Mucosa of descending colon (tissue), 3 donors: ENCODE measurements at places on chromosomes 3 and 15.

DNA sequence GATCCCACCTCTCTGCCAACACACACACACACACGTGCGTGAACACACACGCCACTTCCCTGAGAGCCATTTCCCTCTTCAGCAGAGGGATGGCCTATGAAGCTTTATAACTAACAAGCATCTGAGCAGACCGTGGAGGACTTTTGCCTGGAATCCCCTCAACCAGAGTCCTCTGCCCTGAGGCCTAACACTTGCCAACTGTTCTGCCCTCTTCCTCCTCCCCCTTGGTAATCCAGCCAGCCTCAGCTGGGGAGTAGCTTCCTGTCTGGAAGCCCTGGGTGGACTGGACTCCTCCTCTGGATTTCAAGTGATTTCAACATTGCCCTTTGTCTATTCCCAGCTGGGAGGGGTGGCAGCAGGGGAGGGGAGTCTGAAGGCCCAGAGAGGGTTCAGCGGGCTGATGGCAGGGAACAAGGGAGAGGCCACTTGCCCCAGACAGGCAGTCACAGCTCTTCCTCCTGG lies 68.4 kb upstream of the HACD2 start:
- DNase-seq = peak; percentile 59

- DNase-seq = no peak
These were observed 68.2 kb downstream of the RAB7A start for GRCh38 chr3:128794067-128794768.

- DNase-seq = no peak
These were observed 156.6 kb upstream of the IL12A start for GRCh38 chr3:159832024-159832423.

DNA sequence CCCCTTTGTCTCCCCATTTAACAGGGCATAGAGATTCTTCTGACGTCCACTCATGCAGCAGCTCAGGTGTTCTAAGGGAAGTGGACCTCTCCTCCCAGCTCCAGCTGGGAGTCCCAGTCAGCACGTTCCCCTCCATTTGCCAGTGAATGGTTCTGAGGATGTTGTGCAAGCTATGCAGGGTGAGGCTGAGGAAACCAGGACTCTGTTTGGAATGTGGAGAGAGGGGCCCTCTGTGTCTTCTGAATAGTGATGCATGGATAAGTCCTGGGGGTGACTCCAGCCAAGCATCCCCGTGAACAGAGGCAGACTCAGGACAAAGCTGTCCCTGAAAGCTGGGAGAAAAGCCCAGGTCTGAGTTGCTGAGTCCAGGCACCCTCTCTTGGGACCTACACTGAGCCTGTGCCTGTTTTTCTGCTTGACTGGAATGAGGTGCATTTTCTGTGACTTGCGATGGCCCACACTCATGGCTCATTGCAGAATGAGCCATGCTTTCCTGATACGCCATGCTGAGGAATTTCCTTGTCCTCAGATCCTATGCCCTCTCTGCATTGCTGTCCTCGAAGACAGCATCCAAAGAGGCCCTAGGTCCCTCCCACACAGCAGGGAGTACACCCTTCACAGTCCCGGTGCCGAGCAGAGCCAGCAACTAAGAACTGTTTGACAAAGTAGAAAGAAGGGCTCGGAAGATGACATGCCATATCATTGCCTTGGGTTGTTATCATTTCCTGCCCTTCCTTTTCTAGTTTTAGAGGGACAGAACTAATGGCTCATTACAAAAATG lies 185.2 kb downstream of the ATP10A start:
- DNase-seq = no peak
